ENCODE measurements at places on chromosomes 16 and 17.

DNA sequence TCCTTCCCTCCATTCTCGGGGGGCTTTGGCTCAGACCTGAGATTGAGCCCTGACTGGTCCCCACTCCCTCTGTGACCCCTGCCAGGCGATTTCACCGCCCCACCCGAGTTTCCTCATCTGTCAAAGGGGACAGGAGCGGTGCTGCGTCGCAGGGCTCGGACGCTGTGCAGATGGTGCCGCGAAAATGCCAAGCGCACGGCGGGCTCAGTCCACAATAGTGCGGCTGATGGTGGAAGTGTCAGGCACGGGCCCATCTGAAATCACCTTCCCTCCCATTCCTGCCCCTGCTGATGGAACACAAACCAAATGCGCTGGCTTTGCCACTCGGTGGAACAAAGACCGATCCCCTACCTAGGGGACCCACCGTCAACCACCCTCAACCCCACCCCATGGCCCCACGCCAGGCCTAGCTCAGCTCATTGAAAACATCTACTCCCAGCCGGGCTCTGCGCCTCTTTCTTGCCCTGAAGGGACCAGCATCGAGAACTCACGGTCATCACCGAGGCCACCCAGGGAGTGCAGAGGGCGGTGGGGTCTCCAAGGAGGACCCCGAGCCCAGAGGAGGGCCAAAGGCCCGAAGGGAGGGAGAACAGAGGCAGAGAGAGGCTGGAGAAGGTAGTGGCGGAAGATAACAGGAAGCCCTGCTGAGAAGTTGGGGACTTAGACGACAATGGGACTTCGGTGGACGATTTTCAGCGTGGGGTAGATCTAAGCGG is 1.4 kb downstream of the CARHSP1 start:
- no peak for DNase-seq

DNA sequence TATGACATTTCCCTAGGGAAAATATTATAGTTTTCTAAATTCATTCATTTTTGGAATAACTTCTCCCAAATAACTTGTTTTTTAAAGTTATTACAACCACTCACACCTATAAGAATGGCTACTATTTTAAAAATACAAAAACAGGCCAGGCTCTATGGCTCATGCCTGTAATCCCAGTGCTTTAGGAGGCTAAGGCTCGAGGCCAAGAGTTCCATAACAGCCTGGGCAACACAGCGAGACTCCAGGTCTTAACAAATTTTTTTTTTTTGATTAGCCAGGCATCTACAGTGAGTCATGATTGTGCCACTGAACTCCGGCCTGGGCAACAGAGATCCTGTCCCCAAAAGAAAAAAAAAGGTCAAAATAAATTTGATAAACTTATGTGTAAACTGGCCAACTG is 43.6 kb upstream of the YPEL2 start:
- no peak for DNase-seq

GRCh38 chr17:41190328-41190727 is 641 bp downstream of the KRTAP9-1 start:
- DNase-seq: no peak

DNA sequence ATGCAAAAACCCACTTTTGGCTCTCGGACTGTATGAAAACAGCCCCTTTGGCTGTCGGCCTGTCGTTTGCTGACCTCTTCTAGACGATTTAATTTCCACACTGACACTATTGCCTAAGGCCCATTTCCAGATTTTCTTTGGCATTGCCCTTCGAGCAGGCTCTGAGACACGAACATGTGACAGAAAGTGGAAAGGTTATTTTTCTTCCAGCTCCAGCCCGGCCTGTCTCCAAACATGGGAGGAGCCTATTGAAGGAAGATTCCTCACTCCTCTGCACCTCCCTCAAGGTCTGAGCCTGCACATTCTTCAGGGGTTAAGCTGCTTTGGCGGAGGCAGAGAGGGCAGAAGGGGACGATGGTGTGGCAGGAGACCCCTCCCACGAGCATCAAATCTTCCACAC is 85.9 kb upstream of the FOXF1 start:
- no peak for DNase-seq

- no peak for DNase-seq
Measured at GRCh38 chr16:85278839-85279238, 166.6 kb upstream of the CIBAR2 start.

All from NCI-H1436 treated with DMSO at 0.1 percent for 48 hours (cell line).